ENCODE measurements at places on chromosomes 6 and 20. TPM values are rescaled to one million over a fixed set of nuclear protein-coding genes. Genes with fewer than 3 reads are reported as not detected.

EIF6 gene
- 80.4 TPM for total RNA-seq

CRISP2 gene
- not detected for total RNA-seq

PAK5 gene
- total RNA-seq = 0.11 TPM

KIAA1755 gene
- not detected for total RNA-seq

GRCh38 chr6:136982928-136983327 is 60.8 kb downstream of the SLC35D3 start:
- H3K4me3 ChIP-seq = no peak overlapping the region
- DNase-seq = no peak
- no peaks in the 10 kb centered on the region for H3K27me3 ChIP-seq
- H3K36me3 ChIP-seq = no peaks in the 10 kb centered on the region
- no peak overlapping the region for H3K27ac ChIP-seq

GRCh38 chr20:63942969-63943807 is 13.0 kb downstream of the UCKL1 start:
- no peak for DNase-seq
- peak overlapping the region; percentile 69 for H3K27ac ChIP-seq
- H3K4me1 ChIP-seq = no peaks in the 10 kb centered on the region
